ENCODE measurements at places on chromosomes 2 and 18. TPM values are rescaled to one million over a fixed set of nuclear protein-coding genes. Genes with fewer than 3 reads are reported as not detected.

DNA sequence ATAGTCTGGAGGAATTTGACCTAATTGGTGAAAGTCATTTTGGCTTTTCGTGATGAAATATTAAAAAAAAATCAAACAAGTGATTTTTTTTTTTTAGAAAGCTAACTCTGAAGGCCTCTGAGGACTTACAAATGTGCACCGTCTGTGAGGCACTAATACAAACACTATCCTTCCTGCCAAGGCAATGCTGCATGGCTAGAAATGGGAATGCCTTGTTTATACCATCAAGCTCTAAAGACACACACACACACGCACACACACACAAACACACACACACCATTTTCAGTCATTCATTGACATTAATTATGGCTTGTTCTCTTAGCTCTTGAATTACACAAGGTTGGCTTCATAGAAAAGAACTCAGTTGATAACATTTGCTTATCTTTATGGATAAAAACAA lies 1242.0 kb upstream of the ACVR2A start:
- DNase-seq, result no peak
- H3K4me3 ChIP-seq, result no peak overlapping the region
- no peak overlapping the region for H3K27ac ChIP-seq
- no peaks in the 10 kb centered on the region for H3K4me1 ChIP-seq
- no peaks in the 10 kb centered on the region for H3K27me3 ChIP-seq
- no peaks in the 10 kb centered on the region for H3K36me3 ChIP-seq

GRCh38 chr2:118202707-118203303 lies 114.5 kb downstream of the INSIG2 start:
- H3K4me1 ChIP-seq, result no peaks in the 10 kb centered on the region
- H3K36me3 ChIP-seq, result no peaks in the 10 kb centered on the region
- H3K4me3 ChIP-seq, result no peak overlapping the region
- H3K27me3 ChIP-seq, result no peaks in the 10 kb centered on the region
- no peak overlapping the region for H3K27ac ChIP-seq

- DNase-seq, result no peak
- H3K4me1 ChIP-seq, result no peaks in the 10 kb centered on the region
- no peak overlapping the region for H3K4me3 ChIP-seq
- H3K27ac ChIP-seq, result no peak overlapping the region
- H3K36me3 ChIP-seq, result no peaks in the 10 kb centered on the region
Measured at GRCh38 chr2:58508006-58508405, 266.9 kb upstream of the FANCL start.

Gene LOXHD1
- total RNA-seq, result 2.7 TPM

Gene UGT1A1
- total RNA-seq, result not detected

Gene NMS
- total RNA-seq, result not detected
